ENCODE measurements at places on chromosomes 2 and 18.

DNA sequence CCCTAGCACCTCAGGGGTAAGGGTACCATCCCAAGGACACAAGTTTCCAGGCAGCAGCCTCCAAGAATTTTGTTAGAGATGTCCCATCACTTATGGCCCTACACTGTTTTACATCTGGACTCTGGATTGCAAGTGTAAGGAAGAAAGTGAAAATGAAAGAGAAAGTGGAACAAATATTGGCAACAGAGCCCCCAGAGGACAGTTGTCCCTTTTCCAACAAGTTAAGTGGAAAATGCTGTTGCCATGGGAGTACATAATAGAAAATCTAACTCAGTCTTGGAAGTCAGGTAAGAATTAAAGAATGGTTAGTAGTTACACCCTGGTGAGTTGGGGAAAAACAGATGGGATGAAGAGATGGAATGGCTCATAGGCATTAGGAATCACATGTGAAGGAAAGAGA lies 50.6 kb downstream of the TTC21B start:
- no peak for DNase-seq

- DNase-seq, result no peak
Measured at GRCh38 chr2:205745661-205746419, 63.5 kb downstream of the NRP2 start.

DNA sequence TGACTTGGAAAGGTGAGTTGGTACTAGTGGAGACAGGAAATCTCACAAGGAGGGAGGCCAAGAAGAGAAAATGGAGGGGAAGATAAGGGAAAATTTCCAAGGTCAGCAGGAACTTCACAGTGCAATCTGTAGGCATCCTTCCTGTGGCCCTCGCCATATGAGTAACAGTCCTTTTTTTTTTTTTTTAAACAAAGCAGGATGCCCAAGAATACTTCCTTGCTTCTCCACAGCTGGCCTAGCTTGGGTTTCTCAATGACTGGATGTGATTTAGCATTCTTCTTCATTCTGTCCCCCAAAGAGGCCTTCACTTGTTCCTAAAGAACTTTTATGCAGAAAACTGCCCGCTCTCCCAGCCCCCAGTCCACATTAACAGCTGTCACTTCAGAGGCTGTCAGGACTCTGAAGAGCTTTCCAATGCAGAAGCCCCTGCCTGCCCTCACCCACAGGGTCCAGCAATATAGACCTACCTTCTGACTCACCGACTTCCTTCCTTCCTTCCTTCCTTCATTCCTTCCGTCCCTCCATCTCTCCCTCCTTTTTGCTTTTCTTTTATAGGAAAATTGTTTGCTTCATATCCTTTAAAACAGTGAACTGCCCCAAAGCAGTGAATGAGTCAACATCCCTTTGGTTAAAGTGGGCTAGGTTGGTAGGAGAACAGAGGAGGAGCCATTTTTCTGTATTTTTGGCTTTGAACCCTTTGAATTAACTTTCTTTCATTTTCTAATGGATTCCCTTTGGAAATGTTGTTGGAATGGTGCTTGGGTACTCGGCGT lies 172.0 kb downstream of the MGAT5 start:
- no peak for DNase-seq

- no peak for DNase-seq
Measured at GRCh38 chr18:24704946-24705630, 244.7 kb downstream of the HRH4 start.

DNA sequence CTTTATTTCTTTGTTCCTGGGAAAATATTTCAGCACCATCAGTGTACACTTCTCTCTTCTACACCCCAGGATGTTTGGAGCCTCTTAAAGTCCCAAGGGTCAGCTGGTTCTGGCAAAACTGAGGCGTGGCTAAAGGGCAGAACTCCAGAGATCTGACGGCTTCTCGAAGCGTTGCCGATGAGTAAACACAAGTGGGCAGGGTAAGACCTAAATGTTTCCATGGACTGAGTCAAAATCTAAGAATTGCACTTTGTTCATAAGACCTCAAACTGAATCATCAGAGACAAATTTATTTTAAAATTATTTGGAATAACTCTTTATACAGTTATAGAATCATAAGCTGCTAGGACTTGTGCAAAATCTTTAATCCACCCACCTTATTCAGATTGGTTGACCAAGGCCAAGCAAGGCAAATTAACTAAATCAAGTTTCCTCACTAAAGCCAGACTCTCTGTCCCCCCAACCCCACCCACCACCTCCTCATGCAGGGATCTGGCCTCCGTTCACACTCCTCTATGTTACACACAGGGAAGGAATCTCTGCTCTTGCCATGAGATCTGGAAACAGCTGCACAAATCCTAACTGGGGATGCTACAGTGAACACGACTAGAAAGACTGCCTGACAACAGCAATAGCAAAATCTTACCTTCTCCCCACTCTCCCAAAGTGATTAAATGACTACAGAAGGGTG lies 342.6 kb upstream of the KLHL29 start:
- DNase-seq, result no peak

DNA sequence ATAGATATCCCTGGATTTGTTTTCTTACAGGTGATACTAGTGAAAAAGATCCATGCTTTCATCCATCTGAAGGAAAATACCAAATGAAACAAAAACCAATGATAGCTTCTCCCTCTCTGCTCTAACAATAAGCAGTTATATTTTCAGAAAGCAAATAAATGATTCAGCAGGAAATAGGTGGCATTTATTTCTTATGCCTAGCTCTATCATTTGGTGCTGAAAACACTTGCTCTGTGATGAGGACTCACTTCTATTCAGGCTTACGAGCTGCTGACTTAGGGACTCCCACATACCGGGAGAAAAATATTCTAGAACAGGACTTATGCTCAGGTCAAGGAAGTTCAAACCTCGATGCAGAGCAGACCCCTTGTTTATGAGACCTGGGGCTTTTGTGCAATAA lies 142.6 kb downstream of the SETBP1 start:
- DNase-seq, result no peak
